NCI-H2029 treated with DMSO at 0.1 percent for 48 hours (cell line): ENCODE measurements at places on chromosomes 6 and 20.
A peak's percentile ranks its signal among the peaks of the same experiment; 100 is the strongest.

DNA sequence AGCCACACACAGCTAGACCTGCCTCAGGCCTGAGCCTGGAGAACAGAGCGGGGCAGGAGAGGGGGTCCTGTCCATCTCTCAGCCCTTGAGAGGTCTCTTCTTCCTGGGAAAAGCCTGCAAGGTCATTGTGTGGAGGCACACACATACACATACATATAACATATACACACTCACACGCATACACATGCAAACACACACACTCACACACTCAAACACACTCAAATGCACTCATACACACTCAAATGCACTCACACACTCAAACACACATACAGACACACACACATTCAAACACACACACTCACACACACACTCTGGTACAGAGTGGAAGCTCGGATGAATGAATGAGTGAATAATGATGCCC is 515 bp downstream of the TLDC2 start:
- no peak for DNase-seq

- no peak for DNase-seq
Observed at GRCh38 chr6:51432481-51432880, 613.8 kb downstream of the TFAP2B start.

DNA sequence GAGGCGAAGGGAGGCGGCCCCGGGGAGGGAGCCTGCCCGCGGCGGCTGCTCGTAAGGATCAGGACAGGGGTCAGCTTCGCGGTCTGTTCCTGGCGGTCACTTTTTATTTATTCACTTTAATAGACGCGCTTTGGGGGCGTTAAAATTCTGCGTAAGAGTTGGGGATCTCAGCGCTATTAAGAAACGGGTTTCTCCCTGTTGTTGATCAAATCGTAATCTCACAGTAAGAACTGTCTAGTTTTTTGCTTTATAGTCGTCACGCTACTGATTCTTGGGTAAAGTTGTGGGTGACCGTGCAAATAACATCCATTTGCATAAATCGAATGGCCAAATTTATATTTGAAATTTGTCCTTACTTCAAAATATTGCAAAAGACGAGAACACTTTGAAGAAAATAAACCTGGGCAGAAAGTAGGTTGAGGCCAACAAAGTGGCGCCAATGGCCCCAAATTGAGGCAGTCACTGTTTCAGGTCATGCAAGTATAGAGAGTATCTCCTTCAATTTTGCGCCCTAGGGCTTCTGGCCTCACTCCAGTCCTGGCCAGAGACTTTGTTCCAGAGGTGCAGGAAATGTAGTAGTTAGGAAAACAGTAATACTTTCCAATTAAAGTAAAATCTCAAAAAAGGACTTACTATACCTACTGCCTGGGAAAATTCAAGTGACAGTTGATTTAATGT is 963 bp upstream of the RMND1 start:
- no peak for DNase-seq

- DNase-seq: no peak
Observed at GRCh38 chr6:156650896-156651390, 126.2 kb upstream of the ARID1B start.

DNA sequence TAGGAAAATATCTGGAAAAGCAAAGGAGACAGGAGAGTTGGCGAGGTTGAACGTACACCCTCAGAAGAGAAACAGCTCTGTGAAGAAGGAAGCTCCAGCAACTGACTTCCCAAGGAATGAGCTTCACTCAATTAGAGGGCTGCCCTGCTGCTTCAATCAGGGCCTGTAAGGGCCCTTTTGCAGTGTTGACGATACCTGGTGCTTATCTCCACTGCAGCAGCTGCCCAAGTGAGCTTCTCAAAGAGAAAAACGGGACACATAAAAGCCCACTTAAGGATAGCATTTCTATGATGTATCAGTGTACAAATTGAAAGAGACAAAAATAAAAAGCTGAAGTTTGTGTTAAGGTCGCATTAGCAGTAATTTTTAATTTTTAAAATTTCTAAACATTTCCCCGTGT is 16.4 kb downstream of the SEC63 start:
- peak; percentile 31 for DNase-seq

DNA sequence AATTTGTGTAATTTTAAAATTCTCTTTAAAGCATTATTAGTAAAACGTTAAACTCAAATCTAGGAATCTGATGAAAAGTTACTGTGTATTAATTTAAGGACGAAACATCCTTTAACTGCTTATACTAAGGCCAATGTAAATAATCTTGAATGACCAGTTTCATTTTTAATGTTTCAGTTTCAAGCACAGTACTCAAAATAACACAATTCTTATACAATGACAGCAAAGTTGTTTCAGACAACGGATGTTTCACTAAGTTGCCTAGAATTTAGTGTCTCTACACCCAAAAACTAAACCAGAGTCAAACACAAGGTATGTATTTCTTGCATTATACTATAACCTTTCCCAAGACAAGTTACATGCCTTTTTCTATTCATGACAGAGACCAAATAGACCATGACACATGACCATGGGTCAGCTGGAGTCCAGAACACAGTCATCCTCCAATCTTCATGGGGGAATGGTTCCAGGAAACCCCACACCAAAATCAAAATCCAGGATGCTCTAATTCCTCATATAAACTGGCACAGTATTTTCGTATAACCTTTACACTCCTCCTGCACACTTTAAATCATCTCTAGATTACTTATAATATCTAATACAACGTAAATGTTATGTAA is 7.7 kb downstream of the PHIP start:
- no peak for DNase-seq

DNA sequence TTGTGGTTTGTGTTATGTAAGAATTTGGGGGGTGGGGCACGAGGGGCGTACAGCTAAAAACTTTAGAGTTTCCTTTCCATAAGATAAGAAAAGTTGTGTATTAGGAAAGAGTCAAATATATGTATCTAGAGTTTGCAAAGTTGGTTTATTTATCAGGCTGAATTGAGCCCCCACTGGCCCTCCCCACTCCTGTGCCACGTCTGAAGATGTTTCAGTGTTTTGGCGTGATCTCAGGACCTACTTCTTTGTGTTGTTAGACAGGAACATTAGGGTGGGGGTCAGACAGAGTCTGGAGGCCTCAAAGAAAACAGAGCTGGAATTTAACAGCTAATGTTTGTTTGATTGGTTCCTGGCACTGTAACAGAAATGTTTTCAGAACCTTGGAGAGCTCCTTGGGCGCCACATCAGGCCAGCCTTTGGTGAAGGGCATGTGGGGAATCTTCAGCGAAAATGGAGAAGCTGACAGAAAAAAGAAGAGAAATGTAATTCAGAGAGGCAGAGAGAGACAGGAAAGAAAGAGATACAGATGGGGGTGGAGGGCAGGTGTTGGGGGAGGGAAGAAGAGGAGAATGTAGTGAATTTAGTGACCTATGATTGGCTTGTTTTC is 674 bp downstream of the NRSN1 start:
- DNase-seq: peak; percentile 36

DNA sequence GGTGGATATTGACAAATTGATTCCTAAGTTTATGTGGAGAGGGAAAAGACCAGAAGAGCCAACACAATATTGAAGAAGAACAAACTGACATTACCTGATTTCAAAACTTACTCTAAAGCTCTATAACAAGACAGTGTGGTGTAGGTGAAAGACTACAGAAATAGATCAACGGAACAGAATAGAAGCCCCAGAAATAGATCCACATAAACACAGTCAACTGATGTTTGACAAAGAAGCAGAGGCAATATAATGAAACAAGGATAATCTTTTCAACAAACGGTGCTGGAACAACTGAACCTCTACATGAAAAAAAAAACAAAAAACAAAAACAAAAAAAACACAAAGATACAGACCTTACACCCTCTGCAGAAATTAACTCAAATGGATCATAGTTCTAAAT is 50.2 kb downstream of the MAP3K5 start:
- DNase-seq: no peak

GRCh38 chr6:36491378-36491965 is 48.7 kb downstream of the KCTD20 start:
- no peak for DNase-seq

DNA sequence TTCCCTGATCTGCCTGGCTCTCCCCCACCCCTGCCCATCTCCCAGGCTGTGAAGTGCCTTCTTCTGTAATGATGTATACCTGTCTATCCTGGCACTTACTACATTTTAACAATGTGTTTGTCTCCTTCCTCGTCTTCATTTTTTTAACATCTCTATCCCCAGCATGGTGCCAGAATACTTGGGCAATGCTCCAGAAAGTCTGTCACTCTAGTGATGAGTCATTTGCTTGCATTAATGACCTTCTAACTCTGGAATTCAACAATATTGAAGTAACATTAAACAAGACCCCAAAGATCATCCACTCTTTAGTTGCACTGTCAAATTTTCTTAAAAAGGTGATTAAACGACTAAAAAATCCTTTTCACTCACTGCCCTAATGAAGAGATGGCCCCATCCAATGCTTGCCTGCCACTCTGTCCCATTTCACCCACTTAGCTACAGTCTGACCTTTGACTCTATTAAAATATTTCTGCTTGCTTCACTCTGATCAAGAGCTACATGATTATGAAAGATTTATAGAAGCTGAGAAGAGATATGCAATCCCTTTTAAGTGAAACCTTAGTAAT is 7.7 kb upstream of the KLHL31 start:
- DNase-seq: peak; percentile 56

GRCh38 chr6:152879681-152880080 is 103.2 kb downstream of the FBXO5 start:
- no peak for DNase-seq

- no peak for DNase-seq
Observed at GRCh38 chr6:53703047-53703446, 37.5 kb upstream of the KLHL31 start.

- peak; percentile 74 for DNase-seq
Observed at GRCh38 chr20:2451939-2452732, 18.5 kb downstream of the SNRPB start.

- no peak for DNase-seq
Observed at GRCh38 chr6:40386200-40386599, 201.0 kb downstream of the LRFN2 start.

- DNase-seq: no peak
Observed at GRCh38 chr6:36958775-36959554, 4.4 kb downstream of the PI16 start.

GRCh38 chr6:24524329-24524728 is 29.6 kb downstream of the ALDH5A1 start:
- DNase-seq: no peak

- no peak for DNase-seq
Observed at GRCh38 chr6:29620630-29621029, 12.4 kb downstream of the GABBR1 start.
